Activated CD8-positive, alpha-beta memory T cell treated with anti-CD3 and anti-CD28 coated beads for 48 hours (primary cell): ENCODE measurements at places on chromosomes 4 and X.
A peak's percentile ranks its signal among the peaks of the same experiment; 100 is the strongest.

GRCh38 chr4:39032218-39033085 lies at the start of gene TMEM156:
Gene TMEM156, minus strand, starts transcription at chr4:39032409. Its CDS starts 96 bp downstream, at chr4:39032313.
- DNase-seq = no peak

GRCh38 chr4:48653217-48654014 lies 126.7 kb downstream of the FRYL start:
- no peak for DNase-seq

DNA sequence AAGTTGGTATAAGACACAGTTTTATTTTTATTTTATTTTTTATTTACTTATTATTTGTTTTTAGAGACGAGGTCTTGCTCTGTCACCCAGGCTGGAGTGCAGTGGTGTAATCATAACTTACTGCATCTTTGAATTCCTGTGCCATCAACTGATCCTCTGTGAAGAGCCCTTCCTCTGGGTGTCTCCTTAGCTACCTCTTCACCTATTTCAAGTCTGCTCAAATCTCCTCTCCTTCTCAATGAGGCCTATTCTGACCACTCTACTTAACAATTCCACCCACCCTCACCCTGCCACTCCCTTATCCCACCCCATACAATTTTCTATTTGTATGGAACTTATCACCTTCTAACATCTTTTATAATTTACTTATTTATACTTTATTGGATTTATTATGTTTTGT lies 183.4 kb downstream of the PPP3CA start:
- no peak for DNase-seq

GRCh38 chr4:9976781-9977180 lies 44.5 kb downstream of the SLC2A9 start:
- no peak for DNase-seq

GRCh38 chr4:182231080-182231479 lies 12.1 kb upstream of the TENM3 start:
- DNase-seq = no peak

- no peak for DNase-seq
Observed at GRCh38 chrX:87572901-87573300, 55.3 kb downstream of the KLHL4 start.

DNA sequence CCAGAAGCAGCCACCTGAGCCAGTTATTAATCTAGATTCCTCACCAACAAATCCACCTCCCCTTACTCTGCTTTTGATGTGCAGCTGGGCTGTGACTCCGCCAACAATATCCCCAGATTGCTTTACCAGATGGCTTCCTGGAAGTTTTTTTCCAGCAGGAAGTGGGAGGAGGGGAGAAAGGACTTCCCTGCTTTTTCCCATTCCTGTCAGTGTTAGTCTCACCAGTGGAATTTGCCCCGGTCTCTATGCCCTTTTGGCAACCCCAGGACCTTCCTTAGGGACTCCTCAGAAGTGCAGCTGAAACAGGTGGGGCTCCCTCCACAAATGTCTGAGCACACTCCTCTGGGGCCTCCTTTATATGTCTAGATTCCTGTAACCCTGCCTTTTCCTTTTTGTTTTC lies 465.2 kb upstream of the IGFBP7 start:
- no peak for DNase-seq

- no peak for DNase-seq
Observed at GRCh38 chrX:111005166-111005565, 90.8 kb upstream of the PAK3 start.

- DNase-seq = peak; percentile 15
Observed at GRCh38 chr4:15649914-15650545, 5.1 kb downstream of the FBXL5 start.

GRCh38 chrX:130171446-130172126 lies at the start of gene RAB33A:
Gene RAB33A, plus strand, starts transcription at chrX:130171962. Its CDS starts 101 bp downstream, at chrX:130172063.
- DNase-seq = no peak

- no peak for DNase-seq
Observed at GRCh38 chr4:113845138-113845537, 83.6 kb upstream of the CAMK2D start.

- no peak for DNase-seq
Observed at GRCh38 chr4:143700416-143701352, at the start of gene FREM3. Gene FREM3, minus strand, starts transcription at chr4:143700675. Its CDS starts 0 bp downstream, at chr4:143700675.

DNA sequence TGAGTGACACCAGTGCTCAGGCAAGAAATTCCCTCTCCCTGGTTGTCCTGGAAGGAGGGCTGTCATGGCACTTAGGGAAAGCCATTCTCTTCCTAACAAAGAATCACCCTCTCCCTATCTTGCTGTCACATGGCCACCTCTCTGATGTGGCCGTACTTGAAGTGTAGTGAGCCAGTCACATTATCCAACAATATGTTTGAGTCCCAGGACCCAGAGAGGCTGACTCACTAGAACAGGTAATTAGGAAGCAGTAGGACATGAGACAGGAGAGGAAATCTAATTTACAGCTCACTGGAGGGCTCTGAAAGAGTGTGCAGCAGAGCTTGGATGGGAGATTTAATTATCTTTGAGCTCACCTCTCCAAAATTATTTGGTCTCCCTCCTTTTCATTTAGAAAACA lies 299.1 kb downstream of the ARHGAP24 start:
- no peak for DNase-seq

DNA sequence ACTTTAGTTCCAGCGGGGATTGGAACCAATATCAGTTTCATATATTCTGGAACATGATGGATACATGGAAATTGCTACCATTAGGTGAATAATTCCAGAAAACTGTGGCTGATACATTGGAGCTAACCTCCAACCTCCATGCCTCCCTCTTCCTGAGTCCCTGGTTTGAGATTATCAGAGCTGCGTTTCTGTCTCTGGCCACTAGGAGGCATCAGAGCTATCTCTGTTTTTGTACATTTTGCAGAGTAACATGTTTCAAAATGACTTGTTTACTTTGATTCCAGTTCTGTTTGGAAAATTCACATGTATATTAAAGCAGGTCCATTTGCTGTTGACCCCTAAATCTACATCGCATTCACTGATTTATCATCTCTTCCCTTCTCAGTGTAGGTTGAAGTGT lies 2.4 kb upstream of the RAB40AL start:
- DNase-seq = no peak

- DNase-seq = no peak
Observed at GRCh38 chr4:165326831-165327210, 648 bp upstream of the MSMO1 start.

GRCh38 chrX:122517786-122518185 lies 666.3 kb upstream of the GRIA3 start:
- DNase-seq = no peak

GRCh38 chrX:25285598-25285997 lies 269.8 kb upstream of the ARX start:
- DNase-seq = no peak

GRCh38 chr4:44761306-44761705 lies 35.0 kb upstream of the GNPDA2 start:
- DNase-seq = no peak

DNA sequence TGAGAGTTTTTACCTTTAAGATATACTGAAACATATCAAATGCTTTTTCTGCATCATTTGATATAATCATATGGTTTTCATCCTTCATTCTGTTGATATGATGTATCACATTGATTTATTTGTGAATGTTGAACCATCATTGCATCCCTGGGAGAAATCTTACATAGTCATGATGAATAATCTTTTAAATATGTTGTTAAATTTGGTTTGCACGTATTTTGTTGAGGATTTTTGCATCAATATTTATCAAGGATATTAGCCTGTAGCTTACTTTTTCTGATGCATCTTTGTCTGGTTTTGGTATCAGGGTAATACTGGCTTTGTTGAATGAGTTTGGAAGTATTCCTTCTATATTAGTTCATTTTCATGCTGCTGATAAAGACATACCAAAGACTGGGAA lies 541.4 kb downstream of the TLL1 start:
- no peak for DNase-seq

- DNase-seq = no peak
Observed at GRCh38 chrX:20693078-20693477, 426.4 kb upstream of the RPS6KA3 start.

GRCh38 chr4:128862608-128863311 lies 53.3 kb downstream of the JADE1 start:
- DNase-seq = no peak

DNA sequence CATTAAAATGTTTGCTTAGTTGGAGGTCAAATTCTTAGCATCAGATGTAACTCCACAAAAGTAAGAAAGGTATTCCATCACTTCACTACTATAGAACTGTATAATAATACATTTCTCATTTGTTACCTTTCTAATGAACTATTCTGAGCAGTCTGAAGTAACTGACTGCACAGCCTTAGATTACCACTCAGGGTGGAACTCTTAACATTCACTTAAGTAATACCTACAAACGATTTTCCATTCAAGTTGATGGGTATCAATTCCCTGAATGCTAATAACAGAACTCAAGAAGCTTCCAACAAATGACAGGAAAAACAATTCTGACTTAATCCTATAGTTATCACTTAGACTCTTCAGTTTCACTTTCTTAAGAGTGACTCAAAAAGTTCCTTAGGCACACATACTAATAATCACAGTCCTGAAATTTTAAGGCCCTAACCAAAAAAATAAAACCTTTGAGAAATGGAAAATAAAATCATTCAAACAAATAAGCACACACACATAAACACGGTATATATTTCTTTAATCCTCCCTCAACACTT lies 20.9 kb downstream of the HNRNPD start:
- no peak for DNase-seq

DNA sequence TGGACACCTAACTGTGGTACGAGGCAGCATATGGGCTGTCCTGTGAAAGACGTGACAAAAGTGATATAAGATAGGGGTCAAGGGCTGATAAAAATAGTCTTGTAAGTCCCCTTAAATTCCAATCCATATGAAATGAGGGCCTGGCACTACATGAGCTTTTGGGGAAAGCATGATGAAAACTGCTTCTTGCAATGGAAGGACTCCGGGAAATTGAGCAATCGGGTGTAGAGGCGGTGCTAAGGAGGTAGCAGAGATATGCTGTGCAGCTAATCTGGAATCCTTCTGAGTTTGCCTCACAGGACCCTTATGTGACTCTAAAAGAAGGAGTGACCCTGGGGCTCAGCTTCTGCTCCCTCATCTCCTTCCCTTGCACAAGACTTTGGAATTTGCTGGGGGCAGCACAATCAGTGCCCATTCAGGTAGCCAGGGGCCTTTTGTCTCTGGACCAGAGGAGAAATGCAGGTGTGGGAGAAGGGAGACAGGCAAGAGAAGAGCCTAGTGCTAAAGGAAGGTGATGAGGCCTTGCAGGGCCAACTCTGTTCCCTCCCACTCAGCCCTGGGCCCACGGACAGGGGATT lies 12.8 kb downstream of the CLDN2 start:
- no peak for DNase-seq

- no peak for DNase-seq
Observed at GRCh38 chrX:111881715-111882114, 5.7 kb downstream of the TRPC5OS start.

GRCh38 chr4:84965553-84966381 lies 723 bp downstream of the WDFY3 start:
- DNase-seq = no peak

DNA sequence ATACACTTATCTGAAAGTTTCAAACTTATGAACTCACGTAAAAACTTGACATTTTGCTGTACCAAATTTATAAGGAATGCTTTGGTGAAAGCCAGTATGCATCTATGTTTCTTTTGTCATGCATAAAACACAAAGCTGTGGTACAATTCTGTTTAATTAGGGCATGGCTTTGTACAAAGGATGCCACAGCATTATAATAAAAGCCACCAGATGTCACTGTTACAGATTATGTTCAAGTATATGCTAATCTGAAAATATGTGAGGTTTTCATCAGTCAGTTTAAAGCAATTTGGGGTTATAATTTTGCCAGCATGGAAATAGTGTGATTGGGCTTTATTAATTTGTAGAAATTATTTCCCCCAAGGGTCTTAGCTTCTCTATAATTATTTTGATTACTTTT lies 69.0 kb downstream of the ATOH1 start:
- no peak for DNase-seq
